ENCODE measurements at places on chromosomes 3 and 15.

GRCh38 chr3:129022114-129023007 lies 21.3 kb downstream of the EFCC1 start:
- DNase-seq, result no peak

GRCh38 chr3:30188713-30189112 lies 417.7 kb upstream of the TGFBR2 start:
- DNase-seq, result no peak

- DNase-seq, result no peak
Observed at GRCh38 chr3:90099493-90099892, 992.1 kb downstream of the EPHA3 start.

DNA sequence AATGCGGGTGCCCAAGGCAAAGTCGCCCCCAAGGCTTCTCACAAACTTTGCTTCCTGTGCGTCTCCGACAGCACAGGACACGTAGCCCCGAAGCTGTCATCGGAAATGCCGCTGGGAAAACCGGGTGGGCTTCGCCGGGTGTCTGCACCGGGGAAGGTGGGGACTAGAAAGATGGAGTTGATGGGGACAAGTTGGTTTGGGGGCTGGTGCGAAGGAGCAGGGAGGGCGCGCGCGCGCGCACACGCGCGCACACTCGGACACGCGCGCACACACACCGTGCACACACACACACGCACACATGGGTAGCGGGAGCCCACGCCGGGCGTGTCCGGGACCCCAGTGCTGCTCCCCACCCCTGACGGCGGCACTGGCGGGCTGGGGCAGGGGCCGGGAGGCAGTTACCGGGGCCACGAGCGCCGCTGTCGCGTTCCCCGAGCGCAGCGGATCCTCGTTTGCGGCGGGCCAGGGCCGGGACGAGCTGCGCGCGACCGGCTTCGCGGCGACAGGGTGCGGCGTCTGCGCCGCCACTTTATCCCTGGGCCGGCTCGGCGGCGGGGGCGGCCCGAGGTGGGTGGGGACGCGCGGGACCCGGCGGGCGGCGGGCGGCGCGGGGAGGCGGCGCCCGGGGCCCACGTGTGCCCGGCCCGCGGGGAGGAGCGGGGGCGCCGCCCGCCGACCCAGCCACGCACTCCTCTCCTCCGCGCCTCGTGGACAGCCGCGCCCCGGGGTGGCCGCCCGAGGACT lies 539 bp upstream of the MGLL start:
- DNase-seq, result no peak

DNA sequence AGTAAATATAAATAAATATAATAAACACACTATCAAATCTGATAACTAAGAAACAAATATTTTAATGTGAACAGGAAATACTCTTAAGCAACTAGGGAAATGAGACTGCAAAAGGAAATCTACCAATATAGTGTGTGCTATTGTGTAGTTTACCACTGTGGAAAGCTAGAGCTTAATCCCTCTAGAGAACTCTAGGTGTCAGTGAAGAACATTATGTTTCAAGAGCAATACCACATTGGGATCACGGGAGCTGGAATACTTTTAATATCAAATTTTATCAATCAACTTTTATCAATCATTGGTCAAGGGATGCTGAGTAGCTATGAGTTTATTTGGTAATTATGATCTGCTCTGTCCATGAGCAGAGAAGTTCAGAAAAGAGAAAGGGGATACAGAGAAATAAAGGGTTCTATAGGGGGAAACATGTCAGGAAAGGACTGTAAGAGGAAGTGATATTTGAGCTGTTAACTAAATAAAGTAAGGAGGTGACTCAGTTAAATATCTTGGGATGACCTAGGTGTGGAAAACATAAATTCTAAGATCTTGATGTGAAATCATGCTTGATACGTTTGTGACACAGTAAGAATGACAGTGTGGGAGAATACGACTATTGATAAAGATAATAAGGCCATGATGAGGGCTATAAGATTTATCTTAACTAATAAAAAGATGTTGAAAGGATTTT lies 762.2 kb upstream of the ALCAM start:
- DNase-seq, result no peak

DNA sequence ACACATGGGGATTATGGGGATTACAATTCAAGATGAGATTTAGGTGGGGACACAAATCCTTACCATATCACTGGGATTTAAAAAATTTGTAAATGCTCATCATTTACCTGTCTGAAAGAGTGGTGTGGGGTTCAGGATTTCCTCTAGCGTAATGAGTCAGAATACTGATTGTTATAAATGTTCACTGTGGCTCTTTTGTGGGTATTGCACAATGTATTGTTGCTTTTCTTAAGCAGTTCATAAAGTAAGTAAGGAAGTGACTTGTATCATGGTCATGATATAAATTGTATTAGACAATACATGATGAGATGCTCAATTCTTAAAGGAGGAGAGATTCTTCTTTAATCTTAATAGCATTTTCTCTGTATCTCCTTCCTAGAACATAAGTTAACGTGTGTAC lies 262.1 kb downstream of the CNTN4 start:
- no peak for DNase-seq

DNA sequence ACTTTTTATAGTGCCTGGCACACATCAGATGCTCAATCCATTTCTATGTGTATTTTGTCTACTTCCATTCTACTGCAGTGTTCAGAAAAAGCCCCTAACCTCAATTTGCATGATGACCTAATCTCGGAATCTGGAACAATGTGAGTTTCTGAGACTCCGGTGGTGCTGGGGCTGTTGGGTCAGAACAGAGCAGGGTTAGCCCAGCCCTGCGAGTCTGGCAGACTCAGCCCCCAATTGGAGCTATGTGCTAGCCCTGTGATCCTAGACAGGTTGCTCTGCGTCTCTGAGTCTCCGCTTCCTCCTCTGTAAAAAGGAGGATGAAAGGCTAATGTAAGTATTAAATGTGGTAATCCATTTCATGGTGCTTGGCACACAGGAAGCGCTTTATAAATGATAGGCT lies 95.0 kb upstream of the ICE2 start:
- DNase-seq, result no peak

DNA sequence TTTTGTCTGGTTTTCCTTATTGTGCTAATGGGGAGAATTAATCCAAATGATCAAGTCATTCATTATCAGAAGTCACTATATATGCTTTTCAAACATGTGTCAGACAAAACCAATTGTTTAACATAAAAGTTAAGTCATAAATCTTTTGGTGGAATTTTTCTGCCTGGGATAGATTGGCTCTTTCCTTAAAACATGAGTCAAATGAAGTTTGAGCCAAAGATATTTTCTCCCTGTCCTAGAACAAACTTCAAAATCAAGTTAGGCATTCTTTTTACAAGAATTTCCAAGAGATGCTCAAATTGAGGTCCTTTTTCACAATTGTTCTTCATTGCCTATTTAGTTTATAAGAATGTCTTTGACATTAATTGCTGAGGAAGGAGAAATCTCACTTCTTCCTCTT lies 138.3 kb downstream of the UACA start:
- DNase-seq, result no peak

GRCh38 chr3:134061401-134061800 lies 31.7 kb upstream of the SLCO2A1 start:
- DNase-seq, result no peak

DNA sequence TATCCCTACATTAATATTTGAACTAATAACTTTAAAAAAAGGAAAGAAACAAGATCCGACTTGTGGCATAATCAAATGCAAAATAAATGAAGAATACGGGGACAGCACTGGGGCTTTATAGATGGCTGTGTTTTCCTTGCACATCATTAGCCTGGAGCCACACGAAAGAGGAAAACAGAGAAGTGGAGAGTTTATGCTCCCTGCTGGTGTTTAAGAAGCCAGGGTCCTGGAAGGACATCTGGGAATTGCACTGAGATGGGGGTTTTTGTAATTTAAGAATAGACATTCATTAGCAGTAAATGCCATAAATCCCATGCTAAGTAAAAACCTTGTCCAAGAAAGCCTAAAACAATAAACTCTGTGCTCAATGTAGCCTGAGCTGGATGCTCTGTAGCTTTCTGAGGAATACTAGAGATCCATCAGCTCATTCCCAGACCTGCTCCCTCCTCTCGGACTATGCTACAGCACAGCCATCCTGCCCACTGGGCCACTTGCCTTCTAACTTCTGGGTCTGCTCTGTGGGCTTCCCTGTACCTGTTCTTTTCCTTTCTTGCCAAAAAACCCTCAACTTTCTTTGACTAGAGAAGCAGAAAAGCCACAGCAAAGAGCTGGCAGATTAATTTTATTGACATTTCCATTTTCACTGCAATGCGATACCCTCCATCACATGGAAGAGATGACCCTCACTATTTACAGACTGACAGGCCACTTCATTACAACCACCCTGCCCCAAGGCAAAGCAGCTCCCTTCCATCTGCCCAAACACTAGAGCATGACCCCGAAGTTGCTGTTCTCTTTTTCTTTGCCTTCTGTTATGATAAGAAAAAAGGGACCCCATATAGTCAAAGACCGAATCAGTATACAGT lies 62.3 kb downstream of the MEIS2 start:
- DNase-seq, result no peak

DNA sequence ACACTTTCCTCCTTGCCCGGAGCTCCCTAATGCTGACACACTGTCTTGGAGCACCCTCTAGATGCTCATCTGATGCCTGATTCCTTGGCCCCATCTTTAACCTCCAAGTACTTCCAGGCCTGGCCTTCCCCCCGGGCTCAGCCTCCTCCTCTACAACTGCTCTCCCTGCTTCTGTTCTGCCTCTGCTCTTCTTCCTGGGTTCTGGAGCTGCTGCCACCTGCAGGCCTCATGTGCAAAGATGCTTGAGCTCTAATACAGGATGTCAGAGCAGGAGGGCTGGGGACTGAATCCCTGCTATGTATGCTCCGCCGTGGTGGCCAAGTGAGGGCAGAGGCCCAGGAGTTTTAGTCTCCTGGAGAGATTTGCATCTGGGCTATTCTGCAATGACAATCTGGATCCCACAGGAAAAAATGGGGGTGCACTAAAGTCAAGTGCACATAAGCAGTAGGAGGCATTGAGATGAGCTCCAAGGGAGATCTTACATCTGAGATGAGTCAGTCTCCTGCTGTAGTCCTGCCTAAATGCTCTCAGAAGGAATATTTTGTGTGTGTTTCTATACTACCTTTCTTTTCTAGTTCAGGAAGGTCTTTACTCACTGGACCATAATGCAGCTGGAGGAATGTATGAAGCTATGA lies 296.3 kb downstream of the UACA start:
- no peak for DNase-seq

- no peak for DNase-seq
Observed at GRCh38 chr3:16940769-16941700, 56.3 kb downstream of the PLCL2 start.

GRCh38 chr3:154105218-154105975 lies 15.8 kb upstream of the ARHGEF26 start:
- DNase-seq, result no peak

DNA sequence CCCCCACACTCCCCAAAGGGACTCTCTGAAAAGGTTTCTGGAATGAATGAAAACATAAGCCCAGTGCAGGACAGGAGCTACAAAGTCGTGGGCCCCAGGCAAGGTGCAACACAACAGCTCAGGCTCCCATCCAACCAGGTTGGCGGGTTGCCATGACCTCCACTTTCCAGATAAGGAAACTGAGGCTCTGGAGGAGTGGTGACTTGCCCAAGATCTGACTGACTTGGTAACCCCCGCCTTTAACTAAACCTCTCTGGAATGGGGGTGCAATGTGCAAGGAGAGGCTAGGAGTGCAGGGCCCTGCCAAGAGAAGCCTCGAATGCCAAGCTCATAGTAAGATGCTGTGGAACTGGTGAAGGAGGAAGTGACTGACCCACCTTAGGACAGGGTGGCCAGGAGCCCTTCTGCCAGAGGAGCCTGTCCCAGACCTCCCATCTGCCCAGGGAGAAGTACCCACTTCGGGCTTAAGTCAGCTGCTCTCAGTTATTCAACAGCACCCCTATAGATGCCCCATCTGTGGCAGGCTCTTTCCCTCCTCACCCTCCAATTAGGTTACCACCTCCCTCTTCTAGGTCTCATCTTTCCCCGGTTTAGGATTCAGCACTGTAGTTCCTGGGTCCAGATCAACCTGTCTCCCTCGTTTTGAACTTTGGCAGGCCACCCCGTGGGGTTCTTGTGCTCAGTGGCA lies 553 bp upstream of the TNNC1 start:
- no peak for DNase-seq

DNA sequence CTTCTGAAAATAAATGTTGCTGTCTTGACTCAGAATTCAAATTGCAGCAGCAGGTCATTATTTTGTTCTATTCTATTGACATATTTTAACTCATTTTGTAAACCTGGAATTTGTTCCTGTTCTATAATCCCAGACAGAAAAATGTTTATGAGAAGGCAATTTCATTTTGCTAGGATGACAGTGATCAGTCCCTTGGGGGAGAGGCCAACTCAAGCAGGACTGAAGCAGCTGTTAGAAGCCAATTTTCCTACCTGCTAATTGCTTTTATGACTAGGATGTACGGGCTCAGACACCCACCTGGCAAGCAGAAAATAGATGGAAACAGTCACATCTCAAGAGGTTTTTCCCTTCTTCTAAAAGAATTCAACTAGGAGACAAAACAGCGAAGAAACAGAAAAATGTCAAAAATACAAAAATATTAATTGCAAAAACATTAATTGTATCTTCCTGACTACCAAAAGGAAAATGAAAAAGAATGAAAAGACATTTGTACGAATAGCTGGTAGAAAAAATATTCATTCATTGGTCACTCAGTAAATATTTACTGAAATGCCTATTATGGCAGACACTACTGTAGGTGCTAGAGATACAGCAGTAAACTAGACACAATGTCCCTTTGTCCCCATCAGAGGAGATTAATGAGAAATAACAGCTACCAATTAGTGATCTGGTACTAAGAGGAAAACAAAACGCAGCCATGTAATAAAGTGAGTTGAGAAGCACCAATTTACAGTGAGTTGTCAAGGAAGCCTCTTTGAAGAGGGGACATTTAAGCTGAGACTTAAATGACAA lies 73.5 kb downstream of the PEAK1 start:
- DNase-seq, result no peak

GRCh38 chr15:63212050-63213004 lies 22.9 kb downstream of the RAB8B start:
- DNase-seq, result no peak

- no peak for DNase-seq
Observed at GRCh38 chr15:77225088-77225487, 154.2 kb upstream of the TSPAN3 start.

DNA sequence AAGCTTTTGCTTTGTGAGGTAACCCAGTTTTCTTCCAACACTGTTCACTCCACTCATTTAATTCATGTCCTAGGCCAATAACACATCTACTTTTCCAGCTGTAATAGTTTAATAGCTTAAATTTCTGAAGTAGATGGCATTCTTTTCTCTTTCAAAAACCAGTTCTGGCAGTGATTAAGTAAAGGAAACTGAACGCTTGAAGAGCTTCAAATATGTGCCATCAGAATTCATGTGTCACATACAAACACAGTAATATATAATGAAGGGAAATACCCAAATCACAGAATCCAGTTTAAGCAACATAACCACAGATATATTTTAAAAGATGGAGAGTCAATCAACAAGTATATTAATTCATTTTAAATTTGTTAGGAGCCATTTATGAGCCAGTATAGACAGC lies 91.0 kb downstream of the TNIK start:
- DNase-seq, result no peak

DNA sequence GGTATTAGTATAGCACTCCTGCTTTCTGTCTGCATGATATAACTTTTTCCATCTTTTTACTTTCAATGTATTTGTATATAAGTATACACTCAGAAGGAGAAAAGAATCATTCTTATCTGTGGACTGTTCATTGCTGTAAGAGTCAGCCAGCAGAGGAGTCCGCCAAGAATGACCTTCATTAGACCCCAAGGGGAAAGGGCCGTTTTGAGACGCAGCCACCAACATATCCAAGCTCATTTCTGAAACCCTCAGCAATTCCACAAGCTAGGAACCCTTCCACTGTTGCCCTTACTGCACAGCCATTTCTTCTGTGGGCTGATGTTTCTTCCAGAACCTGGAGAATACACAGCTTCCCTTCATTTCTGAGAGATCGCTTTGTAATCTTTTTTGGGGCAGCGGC lies 301.8 kb downstream of the ADAMTS17 start:
- no peak for DNase-seq
